ENCODE measurements at places on chromosomes 5 and 9.

GRCh38 chr9:100455470-100455869, 17.5 kb upstream of the TMEFF1 start:
- no peak for DNase-seq

DNA sequence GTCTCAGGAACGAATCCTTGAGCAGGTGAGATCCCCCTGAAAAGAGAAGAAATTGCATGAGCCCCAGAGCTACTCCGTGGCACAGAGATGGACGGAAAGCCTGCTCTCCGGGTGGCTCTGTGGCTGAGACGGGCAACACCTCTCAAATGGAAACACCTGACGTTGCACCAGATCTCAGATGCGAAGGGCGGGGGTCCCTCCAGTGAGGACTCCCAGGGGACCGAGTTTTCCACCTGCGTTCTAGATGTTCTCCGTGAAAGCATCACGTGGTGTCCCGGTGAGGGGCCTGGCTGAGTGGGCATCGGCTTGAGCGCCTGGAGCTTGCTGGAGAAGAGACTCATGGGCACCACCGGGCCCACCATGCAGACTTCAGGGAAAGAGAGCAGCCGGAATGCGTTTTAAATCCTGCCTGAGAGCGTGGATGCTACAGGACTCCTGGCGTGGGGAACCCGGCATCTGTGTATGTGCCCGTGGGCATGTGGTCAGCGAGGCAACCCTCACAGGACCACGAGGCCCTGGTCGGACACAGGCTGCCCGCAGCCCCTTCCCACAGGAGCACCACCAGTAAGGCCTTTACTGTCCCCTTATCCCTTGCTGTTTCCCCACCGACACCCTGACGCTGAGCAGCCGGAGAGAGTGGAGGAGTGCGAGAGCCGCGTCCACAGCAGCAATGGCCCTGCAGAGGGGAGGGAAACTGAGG, 378.4 kb upstream of the IRX4 start:
- DNase-seq = no peak

- DNase-seq = no peak
Observed at GRCh38 chr5:64074533-64074932, 91.1 kb upstream of the RNF180 start.

DNA sequence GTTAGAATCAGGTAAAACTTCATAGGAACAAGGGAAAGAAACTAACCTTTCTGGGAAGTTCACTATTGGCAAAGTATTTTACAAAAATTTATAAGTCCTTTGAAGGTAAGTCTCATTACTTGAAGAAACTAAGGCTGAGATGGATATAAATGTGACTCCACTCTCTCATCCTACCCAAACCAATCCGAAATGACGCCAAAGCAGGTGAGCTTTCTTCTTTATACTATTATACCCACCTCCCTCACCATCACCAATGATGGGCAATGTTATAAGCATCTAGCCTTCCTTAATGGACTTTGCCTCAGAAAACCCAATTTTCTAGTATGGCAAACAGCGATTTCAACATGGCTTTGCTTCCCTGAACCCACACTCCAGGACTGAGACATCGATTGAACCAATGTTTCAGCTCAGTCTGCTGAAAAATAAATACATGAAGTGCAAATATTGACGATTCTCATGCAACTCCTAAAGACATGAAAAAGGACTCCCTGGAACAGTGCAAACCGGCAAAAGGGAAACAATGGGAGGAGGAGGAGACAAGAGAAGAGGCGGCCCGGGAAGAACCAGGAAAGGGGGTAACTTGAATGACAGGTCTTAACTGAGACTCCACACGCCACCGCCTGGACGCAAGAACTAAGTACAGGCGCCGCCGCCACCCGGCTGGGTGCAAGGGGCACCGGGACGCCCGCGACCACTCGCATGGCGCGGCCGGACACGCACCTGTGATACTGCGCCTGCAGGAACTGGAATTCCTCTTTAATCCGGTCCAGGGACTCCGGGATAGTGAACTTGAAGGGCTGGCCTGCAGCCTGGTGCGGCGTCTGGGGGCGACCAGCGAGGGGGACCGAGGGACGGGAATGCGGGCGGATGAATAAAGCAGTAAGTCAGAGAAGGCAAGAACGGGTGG, 2.5 kb downstream of the TLE1 start:
- no peak for DNase-seq

- no peak for DNase-seq
Observed at GRCh38 chr5:170752257-170753215, 31.0 kb upstream of the GABRP start.

DNA sequence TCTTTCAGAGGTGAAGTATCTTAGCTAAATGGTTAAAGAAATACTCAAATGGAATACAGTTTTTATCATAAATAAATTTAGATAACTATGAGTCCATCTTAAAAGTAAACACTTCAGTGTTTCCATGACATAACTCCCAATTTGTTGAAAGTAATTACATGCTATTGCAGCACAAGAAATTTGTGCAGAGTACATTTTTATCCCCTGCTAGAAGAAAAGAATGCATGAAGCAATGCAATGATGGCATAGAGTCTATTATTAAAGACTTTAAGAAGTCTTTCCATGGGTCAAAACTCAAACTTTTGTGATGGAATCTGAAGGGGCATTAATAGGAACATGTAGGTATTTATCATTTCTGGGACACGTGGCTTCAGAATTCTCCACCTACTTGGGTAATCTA, 106.6 kb upstream of the DPYSL3 start:
- no peak for DNase-seq

GRCh38 chr5:132473019-132473531, 17.5 kb downstream of the IRF1 start:
- no peak for DNase-seq

DNA sequence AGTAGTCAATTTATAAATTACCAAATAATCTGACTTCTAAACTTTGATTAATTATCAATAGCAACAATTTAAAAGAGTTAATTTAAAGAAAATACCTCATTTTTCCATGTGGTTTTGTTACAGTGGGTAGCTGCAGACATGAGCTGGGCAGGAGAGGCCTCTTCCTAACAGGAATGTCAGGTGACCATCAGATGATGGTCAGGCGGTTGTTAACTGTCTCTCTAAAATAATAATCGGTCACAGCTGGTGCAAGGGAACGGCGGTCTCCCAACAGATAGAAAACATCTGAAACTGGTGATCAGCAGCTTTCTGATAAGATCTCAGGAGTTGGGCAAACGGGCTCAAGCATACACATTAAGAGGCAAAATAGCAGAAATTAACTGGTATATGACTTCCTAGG, 342.7 kb upstream of the CYLC2 start:
- no peak for DNase-seq

DNA sequence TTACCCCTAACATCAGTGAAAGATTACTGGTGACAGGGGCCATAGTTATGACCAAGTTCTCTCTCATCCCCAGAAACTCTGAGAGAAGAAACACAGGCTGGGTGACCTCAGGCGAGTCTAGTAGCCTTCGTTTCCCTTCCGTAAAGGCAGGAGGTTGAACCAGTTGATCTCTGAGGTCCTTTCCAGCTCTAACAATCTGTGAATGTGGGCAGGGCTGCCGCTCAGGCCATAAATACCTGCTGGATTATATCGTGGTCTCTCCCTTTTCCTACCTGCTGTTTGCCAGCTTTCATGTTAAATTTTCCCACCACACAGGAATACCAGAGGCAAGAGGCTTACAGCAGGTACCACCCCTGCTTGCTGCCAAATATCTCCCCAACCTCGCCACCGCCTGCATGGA, 357.5 kb downstream of the SH3GL2 start:
- DNase-seq = no peak

DNA sequence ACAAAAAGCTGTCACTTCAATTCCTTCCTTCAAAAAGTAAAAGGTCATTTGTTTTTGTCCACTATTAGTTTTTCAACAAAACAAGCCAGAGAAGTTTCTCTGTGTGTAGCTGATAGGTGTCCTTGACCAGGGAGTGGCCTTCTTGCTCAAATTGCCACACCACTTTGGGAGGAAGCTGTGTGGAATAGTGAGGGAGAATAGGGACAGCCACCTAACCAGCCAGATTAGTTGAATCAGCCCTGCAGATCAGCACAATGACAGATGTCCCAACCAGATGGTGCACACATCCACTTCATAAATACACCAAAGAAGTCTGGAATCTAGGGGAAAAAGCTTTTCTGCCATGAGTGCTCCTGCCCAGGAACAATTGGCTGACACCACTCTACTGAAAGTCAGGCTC, 37.2 kb downstream of the NREP start:
- no peak for DNase-seq

DNA sequence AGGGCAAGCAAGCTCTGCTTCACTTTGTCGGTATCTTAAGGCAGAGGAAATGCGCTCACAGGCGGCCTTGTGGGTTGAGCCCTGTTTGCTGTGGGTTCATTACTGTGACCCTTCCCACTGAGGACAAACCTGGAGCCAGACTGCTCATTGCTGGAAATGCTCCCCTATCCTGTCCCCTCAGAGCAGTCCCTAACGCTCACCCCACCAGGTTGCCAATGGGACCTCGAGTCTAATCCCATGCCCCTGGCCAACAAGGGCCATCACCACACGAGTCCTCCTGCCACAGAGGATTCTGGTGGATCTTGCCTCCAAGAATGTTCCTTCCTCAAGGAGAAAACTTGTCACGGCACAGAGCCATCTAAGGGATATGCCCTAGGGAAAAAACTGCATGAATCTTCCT, 14.6 kb downstream of the IPPK start:
- no peak for DNase-seq

GRCh38 chr5:138538943-138539627, 4.0 kb downstream of the ETF1 start:
- no peak for DNase-seq

DNA sequence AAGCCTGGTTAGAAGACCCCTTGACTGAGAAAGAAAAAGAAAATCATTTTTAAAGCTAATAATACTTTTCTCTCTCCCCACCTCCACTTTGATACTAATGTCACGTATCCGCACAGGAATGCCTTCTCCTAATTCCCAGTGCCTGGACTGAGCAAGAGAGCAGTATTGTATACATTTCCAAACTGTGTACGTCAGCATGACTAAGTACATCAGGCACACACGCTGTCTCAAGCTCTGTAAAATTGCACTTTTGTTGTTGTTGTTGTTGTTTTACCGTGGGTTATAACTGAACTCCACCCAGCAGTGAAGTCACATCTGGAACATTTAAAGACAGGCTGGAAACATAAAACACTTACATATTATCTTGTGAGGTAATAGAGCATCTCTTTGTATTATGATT, 407.6 kb downstream of the DNAH5 start:
- DNase-seq = no peak

DNA sequence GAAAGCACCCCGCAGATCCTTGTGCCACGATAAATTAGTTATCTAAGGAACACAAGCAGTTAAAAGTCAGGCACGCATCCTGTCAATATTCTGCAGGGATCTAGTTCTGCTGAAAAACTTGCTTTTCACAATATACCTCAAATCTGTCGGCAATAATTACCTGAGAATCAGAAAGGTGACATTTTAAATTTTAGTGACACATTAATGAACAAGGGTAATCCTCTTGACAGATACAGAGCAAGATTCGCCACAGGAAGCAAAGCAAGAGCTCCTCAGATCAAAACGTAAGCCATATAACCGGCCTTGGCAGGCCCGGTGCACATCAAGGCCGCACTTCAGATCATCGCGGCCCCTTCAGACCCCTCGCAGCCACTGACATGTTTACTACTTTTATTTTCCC, 185.7 kb downstream of the ATPSCKMT start:
- DNase-seq = no peak

DNA sequence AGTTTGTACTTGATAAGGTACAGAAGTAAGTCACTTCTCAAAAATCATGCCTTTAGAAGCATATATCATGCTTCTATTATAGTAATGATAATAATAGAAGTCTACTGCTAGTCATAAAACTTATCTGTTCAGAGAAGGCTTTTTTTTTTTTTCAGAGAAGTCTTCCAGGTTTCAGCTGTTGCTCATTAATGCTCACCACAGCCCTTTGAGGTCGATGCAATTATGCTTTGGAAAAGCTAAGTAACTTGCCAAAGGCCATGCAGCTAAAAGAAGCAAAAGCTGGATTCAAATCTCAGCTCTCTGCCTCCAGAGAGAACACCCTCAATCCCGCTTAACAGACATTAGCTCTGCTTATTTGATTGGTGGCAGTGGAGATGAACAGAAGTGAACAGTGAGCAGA, 150.8 kb downstream of the DOCK8 start:
- no peak for DNase-seq

DNA sequence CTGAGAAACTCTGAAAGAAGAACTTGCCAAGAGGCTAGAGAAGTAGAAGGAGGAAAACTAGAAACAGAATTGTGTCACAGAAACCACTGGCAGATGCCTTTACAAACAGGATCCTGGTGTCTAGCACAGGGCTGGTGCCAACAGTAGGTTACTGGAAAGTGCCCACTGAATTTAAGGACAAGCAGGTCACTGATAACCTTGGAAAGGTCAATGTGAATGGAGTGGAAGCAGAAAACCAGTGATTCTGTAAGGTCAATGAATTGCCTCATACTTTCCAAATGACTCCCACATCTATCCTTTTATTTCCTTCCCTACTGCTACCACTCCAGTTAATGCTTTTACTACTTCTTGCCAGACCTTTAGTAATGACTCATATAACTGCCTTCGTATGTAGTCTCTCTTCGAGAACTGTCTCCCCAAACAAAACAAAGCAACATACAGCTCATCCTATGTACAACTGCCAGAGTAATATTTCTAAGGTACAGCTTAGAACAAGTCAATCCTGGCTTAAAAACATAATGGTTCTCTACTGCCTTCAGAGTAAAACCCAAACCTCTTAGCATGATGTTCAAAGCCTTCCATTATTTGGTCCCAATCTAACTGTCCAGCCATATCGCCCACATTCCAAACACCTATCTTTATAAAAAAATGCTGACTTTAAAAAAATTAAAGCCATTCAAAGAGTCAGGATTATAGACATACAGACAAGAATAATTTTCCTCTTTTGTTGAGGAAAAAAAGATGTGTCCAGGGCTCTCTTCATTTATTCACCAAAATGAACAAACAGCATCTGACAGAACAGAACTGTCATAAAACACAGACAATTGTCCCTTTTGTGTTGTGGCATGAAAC, 52.5 kb downstream of the NR3C1 start:
- no peak for DNase-seq

- no peak for DNase-seq
Observed at GRCh38 chr9:108463932-108464606, 391.7 kb downstream of the ACTL7B start.

DNA sequence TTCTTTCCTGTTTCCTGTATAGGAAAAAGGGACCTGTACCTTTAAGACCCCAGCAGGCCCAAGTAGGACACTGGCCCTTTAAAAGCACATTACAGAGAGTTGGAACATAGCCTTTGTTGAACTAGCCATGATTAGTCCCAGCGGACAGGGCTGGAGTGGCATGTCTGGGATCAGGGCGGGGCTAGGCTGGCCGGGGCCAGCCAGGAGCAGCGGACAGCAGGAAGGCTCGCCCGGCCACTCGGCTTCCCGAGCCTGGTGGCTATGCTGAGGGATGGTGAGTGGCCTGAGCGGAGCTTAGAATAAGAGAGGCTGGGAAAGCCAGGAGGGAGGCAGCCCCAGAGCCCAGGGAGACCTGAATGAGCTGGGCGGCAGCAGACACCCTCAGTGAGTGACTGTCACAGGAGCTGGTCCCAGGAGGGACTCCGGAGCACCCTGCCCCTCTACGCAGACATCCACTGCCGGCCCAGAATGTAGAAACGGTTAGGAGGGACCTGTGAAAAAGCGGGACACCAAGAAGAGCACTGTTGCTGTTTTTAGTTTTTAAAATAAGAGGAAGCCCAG, 92.1 kb downstream of the DAB2IP start:
- DNase-seq = no peak
